ENCODE measurements at places on chromosomes 1 and 21.

DNA sequence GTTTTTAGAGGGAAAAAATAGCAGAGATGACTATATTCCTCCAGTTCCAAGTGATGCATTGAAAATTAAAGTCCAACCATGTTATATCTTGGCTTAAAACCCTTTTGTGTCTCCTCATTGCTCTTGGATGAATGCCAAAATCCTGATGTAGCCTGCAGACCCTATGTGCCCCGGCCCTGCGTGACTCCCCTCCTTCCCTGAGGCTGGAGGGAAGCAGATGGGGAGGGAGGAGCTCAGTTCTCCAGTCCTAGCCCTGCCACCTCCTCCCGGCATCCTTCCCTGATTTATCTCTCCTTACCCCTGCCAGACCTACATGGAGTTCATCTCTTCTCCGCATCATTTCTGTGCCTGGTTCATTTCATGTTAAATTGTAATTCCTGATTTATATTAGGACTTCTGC, 397.4 kb downstream of the PTPRU start:
- DNase-seq = no peak

DNA sequence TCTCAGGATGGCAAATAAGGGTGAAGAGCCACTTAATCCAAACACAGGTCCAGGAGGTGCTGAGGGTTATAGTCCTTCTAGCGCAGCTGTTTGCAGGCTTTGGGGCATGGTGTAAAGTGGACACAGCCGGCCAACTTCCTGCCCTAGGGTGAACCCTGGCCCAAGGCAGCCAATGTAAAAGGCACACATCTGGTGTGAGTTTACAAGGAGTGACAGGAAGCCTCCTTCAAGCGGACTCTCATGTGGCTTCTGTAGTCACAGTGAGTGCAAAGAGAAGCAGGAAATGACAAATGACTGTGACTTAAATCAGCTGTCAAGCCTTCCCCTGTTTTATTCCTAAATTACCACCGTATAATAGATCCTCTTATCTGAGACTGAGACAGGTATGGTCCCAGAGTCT, 213.0 kb downstream of the CRB1 start:
- DNase-seq = no peak

- no peak for DNase-seq
These were observed 34.6 kb downstream of the XCL2 start for GRCh38 chr1:168509210-168509609.

- DNase-seq = no peak
These were observed 32.7 kb downstream of the TFAP2E start for GRCh38 chr1:35605867-35606182.

- no peak for DNase-seq
These were observed 71.1 kb downstream of the RABGAP1L start for GRCh38 chr1:174230399-174230798.

DNA sequence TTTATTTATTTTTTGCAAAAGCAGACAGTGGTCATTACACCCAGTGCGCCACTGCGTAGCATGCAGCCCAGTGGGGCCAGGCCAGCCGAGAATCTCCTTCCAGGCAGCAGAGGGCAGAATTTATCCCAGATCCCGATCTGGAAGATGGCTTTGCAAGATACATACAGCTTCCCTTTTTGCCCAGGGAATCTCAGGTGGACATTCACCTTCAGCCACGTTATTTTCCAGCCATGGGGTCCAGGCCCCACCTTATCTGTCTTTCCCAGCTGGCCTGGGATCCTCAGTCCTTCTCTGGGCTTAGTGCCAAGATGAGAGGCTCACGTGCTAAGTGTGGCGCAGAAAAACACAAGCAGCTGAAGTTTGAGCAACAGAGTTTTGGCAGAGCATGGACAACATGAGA, 123.6 kb downstream of the AJAP1 start:
- no peak for DNase-seq

- no peak for DNase-seq
These were observed at the start of gene LAPTM5 for GRCh38 chr1:30757352-30758120. Gene LAPTM5, minus strand, starts transcription at chr1:30757774. Its CDS starts 29 bp downstream, at chr1:30757745.

DNA sequence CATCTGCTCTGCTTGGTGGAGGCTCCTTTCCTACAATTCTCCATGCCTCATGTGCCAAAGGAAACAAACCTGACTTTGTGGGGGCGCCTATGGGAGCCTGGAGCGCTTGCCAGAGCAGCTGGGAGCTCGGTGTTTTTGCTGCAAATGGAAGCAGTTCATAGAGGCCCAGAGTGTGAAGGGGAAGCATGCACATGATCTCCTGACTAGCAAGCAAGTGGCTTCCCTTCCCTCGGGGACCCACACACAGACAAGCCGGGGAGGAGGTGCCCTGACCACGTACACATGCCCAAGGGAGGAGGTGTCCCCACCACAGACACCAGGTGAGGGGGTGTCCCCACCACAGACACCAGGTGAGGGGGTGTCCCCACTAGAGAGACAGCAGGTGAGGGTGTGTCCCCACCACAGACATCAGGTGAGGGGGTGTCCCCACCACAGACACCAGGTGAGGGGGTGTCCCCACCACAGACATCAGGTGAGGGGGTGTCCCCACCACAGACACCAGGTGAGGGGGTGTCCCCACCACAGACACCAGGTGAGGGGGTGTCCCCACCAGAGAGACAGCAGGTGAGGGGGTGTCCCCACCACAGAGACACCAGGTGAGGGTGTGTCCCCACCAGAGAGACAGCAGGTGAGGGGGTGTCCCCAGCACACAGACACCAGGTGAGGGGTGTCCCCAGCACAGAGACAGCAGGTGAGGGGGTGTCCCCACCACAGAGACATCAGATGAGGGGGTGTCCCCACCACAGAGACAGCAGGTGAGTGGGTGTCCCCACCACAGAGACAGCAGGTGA, 106.8 kb downstream of the CRYAA start:
- no peak for DNase-seq

DNA sequence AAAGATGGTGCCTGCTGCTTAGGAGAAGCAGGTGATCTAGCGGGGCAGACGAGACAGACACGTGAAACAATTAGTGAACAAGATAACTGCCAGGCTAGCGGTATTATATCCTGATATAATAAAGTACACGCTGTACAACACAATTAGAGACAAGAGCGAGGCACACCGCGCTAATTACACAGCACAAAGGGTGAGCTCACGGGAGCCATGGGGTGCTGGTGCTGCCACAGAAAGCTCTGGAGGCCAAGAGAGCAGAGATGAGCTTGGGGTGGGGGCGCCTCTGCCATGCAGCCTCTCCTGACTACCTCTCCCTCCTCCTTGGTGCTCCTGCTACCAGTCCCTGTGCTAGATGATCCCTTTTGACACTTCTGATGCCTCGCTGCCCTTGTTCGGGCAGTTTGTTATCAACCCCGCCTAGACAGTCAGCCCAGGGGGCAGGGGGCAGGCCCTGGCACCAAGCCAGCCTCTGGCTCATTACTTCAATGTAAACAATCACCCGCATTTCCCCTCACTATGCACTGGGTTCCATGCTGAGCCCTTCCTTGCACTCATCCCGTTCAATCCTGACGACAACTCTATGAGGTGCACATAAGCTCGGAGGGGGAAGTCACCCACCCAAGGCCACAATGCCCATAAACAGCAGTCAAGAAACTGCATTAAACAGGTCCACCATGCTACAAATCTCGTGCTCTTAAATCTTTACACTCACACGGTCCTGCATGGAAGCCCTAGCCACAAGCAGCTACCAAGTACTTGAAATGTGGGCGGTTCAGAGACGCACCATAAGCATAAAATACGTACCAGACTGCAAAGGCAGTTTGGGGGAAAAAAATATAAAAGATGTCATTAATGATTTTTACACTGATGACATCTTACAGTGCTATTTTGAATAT, 103.0 kb downstream of the SSBP3 start:
- no peak for DNase-seq

DNA sequence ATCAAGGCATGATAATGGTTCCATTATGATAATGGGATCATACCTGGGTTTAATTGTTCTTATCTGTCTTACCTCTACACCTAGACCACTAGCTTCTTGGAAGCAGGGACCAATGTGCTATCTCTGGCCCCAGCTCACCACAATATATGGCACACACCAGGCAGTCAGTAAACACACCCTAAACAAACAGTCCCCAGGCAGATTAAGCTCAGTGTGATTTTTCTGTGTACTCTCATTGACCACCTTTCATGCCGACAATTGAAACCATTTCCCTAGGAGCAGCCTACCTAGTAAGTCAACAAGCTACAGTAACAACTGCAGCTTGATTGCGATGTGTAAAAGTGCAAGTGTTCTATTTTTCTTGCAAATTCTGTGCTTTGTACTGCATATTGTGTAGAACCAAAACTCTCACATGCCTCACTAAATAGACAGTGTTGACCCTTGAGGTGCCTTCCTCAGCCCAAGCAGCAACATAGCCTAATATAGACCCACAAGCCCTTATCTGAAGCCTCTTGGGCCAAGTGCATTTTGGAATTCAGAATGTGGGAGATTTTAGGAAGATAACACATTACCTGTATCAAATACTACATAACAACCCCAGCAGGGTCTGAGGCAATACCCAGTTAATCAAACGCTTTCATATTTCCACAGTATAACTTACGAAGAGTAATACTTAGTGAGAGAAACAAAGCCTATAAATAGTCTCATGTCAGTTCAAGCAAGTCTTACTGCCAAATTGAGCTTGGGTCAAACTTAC, 32.0 kb downstream of the INPP5B start:
- DNase-seq = no peak

DNA sequence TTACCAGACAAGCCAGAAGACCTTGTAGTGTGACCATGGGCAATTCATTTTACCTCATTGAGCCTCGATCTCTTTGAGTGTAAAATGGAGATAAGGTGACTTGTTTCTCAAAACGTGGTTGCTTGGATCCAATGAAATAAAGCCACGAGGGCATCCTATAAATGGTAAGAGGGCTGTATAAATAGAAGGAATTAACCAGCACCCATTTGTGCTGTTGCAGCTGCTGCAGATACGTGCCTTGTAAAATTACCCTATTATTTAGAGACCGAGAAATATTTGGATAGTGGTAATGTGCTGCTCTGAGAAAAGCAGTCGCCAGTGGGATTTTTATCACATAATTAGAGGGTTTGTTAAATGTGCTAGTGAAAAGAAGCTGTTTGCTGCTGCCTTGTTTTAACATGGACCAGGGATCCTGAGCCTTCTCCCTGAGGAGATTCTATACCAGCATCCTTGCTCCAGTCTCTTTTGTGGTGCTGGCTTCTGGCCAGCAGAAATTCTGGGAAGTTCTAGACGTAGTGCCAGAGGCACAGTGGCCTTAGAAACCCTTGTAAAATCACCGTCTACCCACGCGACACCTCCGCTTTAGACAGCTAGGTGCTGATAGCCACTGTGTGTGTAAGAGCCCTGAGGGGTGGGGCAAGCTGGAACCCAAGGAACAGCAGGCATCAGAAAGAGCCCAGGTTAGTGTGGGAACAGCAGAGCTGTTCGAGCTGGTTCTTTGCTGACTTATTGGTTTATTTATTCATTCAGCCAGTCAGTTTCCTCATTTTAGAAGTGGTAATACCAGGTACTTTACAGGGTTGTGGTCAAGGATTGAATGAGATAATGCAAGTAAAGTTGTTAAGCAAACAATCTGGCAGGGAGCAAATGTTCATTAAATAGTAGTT, 137.5 kb downstream of the NOS1AP start:
- DNase-seq = peak; percentile 98

DNA sequence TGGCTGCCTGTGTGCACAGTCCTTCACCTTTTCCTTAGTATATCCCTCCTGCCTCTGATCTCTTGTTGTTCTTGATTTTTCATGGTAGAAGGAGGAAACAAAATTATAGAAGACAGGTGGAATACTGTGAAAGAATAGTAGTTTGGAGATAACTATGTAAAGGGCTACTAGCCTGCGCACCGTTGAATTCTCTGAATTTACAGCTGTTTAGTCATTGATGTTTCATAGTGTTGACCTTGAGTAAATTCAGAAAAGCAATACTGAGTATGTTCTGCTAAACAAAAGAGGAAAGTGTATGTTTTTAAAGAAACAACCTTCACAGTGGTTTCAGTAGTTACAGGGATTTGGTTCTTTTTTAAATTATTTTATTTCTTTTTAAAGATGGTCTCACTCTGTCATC, 18.1 kb downstream of the CAMTA1 start:
- no peak for DNase-seq

Measured in NCI-H187 treated with DMSO at 0.1 percent for 48 hours (cell line).